ENCODE measurements at places on chromosomes 11 and 22.

GRCh38 chr11:83836883-83837654 lies 550.9 kb upstream of the CCDC90B start:
- DNase-seq: no peak

DNA sequence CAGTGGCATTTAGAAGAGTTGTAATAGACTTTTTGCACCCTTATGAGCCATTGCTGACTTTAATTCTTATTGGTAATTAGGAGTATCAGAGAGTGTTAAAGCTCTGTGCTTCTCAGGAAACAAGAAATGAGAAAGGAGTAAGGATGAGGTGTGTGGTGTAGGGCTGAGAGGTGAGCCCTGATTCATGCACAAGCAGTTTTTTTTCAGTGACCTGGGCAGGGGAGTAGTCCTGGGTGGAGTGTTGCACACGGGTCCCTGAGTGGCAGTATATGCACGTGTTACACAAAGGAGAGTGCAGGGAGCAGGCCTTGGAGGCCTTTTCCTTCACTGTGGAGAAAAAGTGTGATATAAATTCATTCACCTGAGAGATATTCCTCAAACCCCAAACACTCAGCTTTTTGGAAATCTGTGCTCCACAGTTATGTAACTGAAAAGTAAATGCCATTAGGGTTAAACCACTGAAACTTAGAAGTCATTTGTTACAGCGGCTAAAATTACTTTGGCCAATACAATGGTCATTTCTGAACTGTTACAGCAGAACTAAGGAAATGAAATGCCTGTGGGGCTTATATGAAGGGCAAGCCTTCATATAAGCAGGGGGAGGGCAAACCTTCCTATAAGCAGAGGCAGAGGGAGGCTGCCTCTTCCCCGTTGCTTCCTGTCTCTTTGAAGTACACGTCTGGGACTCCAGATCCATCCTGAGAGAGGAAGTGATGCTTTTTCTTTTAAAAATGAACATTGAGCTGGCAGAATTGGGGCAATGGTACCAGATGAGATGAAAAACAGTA lies 62.6 kb upstream of the OLFML1 start:
- no peak for DNase-seq

DNA sequence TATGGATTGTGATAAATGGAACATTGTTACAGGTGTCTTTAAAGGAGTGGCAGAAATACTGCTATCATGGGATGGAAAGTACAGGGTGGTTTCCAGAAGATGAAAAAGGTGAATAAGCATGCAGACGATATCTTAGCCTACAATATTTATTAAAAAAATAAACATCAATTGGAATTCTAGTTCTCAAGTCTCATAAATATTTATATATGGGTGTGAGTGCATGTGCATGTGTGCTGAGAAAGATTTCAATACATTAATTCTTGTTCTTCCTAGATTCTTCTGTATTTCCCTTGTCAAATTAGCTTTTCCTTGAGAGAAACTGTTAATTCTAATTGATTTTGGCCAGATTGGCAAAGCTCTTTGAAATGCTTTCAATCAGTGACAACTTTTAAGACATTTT lies 618.2 kb downstream of the METTL15 start:
- no peak for DNase-seq

- peak; percentile 41 for DNase-seq
These were observed 12.1 kb downstream of the PLAAT5 start for GRCh38 chr11:63478896-63479295.

DNA sequence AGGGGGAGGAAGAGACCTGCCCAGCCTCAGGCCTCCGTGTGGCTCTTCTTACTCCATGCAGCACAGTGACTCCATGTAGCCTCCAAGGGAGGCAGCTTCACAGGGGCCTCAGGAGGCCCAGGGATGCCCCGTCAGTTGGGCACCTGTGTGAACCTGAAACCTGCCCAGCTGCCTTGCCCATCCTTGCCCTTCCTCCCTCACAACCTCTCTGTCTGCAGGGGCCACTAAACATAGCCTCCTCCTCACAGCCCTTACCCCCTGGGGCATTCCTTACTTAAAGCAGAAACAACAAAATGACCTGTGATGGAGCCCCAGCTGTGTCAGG lies 7.1 kb downstream of the LRRC32 start:
- no peak for DNase-seq

DNA sequence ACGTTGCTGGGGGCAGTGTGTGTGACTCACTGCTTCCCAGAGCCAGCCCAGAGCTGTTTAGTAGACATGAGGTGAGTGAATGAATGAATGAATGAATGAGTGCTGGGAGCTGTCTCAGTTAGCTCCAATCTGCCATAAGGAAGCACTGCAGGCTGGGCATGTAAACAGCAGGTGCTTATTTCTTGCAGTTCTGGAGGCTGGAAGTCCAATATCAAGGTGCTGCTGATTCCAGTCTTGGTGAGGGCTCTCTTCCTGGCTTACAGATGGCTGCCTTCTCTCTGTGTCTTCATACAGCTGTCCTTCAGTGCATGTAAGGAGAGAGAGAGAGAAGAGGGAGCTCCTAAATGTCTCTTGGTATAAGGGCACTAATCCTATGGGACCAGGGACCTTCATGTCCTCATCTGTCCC lies 4.1 kb downstream of the C11orf21 start:
- no peak for DNase-seq

DNA sequence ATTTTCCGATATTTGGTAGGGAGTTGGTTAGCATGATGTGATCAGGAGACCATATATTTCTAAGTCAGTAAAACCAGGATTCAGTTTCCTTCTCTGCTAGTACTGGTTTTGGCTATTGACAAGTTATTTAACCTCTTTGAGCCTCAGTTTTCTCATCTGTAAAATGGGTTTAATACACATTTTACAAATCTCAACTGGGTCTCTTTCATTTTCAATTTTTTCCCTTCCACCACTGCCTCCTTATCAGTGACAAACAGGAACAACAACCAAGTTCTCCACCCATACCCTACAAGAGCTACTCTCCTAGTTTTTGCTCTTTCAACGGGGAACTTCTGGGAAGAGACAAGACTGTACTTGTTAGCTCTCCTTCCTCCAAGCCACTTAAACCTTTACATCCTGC lies 6.2 kb upstream of the APLP2 start:
- no peak for DNase-seq

DNA sequence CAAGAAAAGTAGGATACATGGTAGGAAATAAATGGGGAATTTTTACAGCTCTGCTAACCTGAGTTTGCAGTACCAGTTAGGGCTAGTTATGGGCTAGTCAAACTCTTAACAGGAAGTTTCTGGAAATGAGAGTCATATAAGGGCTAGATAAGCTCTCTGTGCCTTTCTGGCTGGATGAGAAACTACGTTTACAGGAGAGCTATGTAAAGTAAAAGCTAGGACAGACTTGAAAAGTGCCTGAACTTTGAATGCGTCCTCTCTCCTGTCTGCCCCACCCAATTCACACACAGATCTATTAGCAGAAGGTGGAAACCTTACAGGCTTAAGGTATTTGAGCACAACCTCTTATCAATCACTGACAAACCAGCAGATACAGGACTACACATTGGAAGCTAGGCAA lies 167.1 kb downstream of the SNX19 start:
- no peak for DNase-seq

GRCh38 chr11:116879800-116880625 lies 42.6 kb upstream of the APOA1 start:
- DNase-seq: peak; percentile 70

- peak; percentile 51 for DNase-seq
These were observed 10.4 kb downstream of the TMPRSS6 start for GRCh38 chr22:37098976-37099591.

DNA sequence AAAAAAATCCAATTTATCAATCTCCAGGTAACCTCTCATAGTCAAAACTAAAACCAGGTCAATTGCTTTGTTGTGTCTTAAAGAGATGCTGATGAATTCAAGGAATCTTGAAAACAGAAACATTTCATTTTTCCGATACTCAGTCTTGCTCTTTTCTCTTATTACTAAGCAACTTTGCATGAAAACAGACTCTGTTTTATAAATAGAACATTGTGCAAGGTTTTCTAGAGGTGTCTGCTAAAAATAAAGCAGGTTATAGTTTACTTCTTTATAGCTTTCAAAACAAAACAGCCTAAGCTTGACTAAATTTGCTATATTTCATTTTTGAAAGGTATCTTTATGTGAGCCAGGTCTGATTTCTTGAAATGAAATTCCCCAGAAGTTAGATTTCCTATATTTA lies 109.3 kb downstream of the ARL14EP start:
- DNase-seq: no peak

DNA sequence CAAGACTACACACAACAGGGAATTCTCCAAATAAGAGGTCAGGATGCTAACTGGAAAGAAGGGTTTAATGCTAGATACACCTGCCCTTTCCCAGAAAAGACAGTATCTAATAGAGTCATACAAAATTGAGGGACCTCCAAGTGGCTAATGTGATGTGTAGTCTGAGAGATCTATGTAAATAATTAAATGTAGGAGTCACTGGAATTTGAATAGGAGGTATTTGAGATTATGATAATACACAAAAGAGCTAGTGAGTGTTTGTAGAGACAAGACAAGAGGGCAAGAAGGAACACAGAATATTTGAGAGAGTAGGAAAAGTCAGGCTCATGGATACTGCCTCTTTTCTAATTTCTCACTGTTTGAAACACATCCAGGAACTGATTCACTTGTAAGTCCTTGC lies 15.5 kb upstream of the INSC start:
- no peak for DNase-seq

DNA sequence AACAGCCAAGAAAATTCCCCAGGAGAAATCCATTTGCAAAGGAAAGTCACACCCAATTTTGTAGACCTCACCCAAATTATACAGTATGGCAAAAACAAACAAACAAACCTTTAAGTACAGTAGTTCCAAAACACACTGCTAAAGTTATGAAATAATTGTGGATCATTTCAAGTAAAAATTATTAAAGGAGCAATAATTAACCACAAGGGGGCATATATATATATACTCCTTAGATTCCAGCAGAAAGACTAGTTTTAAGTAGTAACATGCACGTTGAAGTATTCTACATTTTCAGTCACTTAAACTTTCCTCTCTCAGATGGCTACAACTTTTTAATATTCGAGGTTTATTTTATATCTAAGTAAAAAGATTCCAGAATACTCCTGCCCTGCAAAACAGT lies 26.8 kb downstream of the RNF141 start:
- no peak for DNase-seq

- DNase-seq: no peak
These were observed 37.7 kb upstream of the APOBEC3A start for GRCh38 chr22:38919631-38920190.

DNA sequence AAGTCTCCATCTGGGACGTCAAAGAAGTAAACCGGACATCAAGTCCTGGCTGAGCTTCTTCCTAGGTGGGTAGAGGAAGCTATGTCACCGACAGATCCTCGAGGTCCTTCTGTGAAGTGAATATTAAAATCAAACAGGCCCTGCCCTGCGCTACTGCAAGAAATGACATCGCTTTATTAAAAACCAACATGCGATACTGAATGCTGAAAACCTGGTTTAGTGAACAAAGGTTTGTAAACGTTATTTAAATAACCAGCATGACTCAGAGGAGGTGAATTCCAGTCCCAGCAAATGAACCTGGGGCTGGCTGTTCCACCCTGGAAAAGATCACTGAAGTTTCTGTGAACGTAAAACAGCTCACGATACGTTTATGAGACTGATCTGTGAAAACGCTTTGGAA lies 645 bp downstream of the RTCB start:
- DNase-seq: no peak

DNA sequence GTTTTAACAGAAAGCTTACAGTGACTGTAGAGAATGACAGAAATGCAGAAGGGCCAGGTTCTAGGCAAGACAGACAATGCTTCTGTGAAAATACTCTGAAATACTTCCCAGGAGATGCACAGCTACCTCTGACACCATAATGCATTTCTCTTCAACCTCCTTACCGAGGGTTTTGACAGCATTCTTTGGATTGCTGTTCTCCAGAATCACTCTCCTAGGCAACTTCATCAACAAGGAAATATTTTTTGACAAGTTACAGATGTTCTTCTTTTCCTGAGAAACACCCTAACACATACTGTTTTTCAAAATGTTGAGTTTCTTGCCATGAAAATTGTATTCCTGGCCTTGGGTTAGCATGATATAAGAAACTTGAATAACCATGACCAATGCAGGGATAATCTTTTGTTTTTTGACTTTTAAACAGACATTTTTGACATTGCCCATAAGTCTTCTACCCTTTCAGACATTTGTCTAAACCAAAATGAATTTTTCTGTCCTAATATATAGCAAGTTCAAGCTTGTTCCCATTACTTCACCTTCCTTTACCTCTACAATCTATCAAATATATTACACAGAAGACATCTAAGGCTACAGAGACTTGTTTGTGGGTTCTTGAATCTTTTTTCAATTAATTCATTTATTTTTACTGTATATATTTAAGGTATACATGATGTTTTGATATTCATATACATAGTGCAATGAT lies 108.1 kb downstream of the CCDC34 start:
- no peak for DNase-seq

- no peak for DNase-seq
These were observed 165.6 kb downstream of the TRIM29 start for GRCh38 chr11:119972281-119972680.

DNA sequence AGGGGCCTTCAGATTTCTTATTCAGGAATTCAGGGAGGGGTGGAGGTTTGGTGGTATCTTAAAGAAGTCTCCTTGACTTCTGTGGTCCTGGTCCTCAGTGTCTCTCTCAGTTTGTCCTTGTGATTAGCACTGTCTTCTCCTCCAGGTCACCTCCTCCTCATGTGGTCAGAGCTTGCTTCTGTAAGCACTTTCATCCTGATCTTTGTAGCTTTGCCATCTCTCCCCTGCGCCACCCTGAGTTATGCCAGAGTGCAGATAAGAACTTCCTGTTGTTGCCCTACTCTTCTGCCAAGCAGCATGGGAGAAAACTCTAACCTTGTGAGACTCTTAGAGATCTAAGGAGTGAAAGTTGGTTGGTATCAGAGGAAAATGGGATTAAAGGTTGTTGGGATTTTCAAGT lies 30.9 kb downstream of the MICAL2 start:
- DNase-seq: no peak

- peak; percentile 55 for DNase-seq
These were observed 297.1 kb downstream of the ETS1 start for GRCh38 chr11:128290106-128290840.

GRCh38 chr11:45062974-45063635 lies 83.3 kb upstream of the PRDM11 start:
- no peak for DNase-seq

GRCh38 chr11:47236482-47236881 lies 12.1 kb downstream of the ACP2 start:
- DNase-seq: no peak

- no peak for DNase-seq
These were observed 58.4 kb downstream of the PISD start for GRCh38 chr22:31603574-31603973.

- DNase-seq: peak; percentile 88
These were observed 7.6 kb downstream of the TP53I11 start for GRCh38 chr11:44943118-44943517.

DNA sequence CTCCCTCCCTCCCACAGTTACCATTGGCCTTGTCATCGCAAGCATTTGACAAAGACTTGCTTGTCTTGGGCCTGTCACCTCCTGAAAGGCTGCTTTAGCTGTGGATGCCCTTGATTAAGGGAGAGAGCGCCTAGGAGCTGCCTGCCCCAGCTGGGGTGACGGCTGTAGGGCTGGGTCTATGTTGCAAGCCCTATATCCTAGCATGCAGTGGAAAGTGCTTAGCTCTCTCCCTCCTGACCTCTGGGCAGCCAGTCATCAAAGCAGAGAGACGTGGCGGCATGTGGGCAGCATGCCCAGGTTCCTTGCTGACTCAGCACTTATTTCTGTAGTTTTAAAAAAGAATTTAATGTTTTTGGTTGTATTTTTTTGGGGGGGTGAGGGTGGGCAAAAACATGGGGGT lies 75.9 kb downstream of the BARX2 start:
- DNase-seq: no peak

GRCh38 chr11:12083380-12083779 lies 27.0 kb upstream of the MICAL2 start:
- DNase-seq: no peak
